Karpas-422 (cell line): ENCODE measurements at places on chromosomes 2 and 18.

DNA sequence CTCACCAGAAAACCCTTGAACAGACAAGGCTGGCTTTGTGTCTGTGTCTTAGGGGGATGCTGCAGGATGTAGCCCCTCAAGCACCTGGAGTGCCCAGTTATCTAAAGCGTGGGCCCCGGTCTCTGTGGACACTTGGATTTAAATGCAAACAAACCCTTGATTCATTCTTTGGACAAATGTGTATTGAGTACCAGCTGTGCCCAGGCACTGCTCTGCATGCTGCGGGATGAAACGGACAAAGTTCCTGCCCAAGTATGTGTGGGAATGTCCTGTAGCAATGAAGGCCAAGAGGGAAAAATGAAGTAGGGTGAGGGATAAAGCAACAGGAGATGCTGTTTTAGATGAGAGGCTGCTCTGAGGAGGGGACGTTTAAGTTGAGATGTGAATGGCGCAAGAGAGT is 53.9 kb downstream of the BOLA3 start:
- DNase-seq = no peak

GRCh38 chr2:138244501-138244925 is 257.1 kb upstream of the SPOPL start:
- H3K4me3 ChIP-seq = no peak overlapping the region
- H3K36me3 ChIP-seq = no peaks in the 10 kb centered on the region
- H3K27me3 ChIP-seq = no peaks in the 10 kb centered on the region
- H3K27ac ChIP-seq = no peak overlapping the region

GRCh38 chr2:51705417-51705816 is 673.5 kb upstream of the NRXN1 start:
- no peaks in the 10 kb centered on the region for H3K4me1 ChIP-seq
- H3K36me3 ChIP-seq = no peaks in the 10 kb centered on the region
- H3K4me3 ChIP-seq = no peak overlapping the region
- no peak for DNase-seq
- no peaks in the 10 kb centered on the region for H3K27me3 ChIP-seq

GRCh38 chr18:49656073-49656692 is 94.3 kb downstream of the LIPG start:
- H3K4me1 ChIP-seq = no peaks in the 10 kb centered on the region
- H3K27me3 ChIP-seq = no peaks in the 10 kb centered on the region
- no peaks in the 10 kb centered on the region for H3K36me3 ChIP-seq

DNA sequence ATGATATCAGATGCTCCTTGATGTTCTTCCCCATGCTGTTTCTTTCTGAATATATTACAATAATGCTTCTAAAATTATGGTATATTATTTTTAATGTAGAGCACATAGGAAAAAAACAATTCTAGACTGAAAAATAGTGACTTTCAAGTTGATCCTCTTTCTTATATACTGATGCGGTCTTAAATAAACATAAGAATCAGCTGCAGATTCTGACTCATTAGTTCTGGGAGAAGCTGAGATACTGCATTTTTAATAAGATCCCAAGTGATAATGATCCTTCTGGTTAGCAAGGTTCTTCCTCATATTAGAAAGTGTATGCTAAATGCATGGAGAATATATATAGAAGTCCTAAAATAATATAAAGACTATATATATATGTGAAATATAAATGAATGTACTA is 124.9 kb downstream of the XIRP2 start:
- H3K27me3 ChIP-seq = no peaks in the 10 kb centered on the region
- no peak overlapping the region for H3K27ac ChIP-seq
- DNase-seq = no peak
- H3K4me3 ChIP-seq = no peak overlapping the region
- H3K4me1 ChIP-seq = no peaks in the 10 kb centered on the region

DNA sequence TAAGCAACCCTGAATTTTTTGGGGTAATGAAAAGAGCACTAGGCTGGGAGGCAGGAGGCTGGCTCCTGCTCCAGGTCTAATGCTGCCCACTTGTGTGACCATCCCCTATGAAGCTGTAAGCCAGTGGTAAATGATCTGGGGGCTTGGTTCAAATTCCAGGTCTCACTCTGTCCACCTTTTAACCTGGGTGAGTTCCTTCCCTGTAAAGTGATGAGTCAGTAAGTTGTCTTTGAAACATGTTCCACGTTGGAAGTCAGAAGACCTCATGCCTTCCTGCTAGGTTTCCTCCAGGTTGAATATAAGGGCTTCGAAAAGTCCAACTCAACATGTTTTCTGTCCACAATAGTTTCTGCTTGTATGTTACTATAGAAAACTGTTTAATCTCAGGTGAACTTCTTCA is 160.9 kb upstream of the MYT1L start:
- H3K27me3 ChIP-seq = no peaks in the 10 kb centered on the region
- H3K4me3 ChIP-seq = no peak overlapping the region
- H3K4me1 ChIP-seq = no peaks in the 10 kb centered on the region
- no peaks in the 10 kb centered on the region for H3K36me3 ChIP-seq

GRCh38 chr2:164644036-164644700 is 22.9 kb upstream of the GRB14 start:
- H3K27me3 ChIP-seq = no peaks in the 10 kb centered on the region
- no peak overlapping the region for H3K4me3 ChIP-seq
- no peaks in the 10 kb centered on the region for H3K36me3 ChIP-seq
- no peak overlapping the region for H3K27ac ChIP-seq

DNA sequence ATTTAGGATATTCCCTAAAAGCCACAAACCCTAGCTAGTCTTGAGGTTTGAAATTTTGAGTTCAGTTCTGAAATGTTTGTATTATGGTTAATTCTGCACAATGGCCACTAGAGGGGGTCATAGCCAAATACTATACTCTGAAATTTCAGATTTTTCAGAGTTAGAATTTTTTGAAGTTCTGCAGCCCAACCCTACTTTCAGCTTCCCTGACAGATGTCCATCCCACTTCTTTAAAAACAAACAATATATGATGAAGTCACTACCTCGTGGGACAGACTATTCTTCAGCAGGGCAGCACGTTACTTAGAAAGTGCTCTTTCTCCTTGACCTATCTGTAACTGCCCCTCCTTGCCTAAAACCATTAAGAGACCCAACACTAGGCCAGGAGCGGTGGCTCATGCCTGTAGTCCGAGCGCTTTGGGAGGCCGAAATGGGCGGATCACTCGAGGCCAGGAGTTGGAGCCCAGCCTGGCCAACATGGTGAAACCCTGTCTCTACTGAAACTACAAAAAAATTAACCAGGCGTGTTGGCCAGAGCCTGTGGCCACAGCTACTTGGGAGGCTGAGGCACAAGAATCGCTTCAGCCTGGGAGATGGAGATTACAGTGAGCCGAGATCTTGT is 48.2 kb upstream of the PAPOLG start:
- H3K4me3 ChIP-seq = no peak overlapping the region
- no peaks in the 10 kb centered on the region for H3K4me1 ChIP-seq
- no peak overlapping the region for H3K27ac ChIP-seq
- H3K36me3 ChIP-seq = no peaks in the 10 kb centered on the region
- peak; percentile 86 for DNase-seq

DNA sequence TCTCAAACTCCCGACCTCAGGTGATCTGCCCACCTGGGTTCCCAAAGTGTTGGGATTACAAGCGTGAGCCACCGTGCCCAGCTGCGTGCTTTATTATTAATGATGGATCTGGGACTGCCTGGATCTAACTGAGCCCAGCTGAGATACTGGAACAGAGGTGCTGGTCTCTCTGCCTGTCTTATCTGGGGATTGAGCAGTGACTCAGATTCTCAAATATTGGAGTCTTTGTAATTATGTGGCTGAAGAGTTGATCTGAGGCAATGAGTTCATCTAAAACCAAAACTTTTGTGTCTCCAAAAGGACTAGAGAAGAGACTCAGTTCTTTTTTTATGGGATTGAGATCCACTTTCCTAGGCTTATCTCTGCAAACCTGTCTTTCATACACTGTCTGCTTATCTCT is 16.3 kb downstream of the PLEKHB2 start:
- no peak for DNase-seq
- H3K36me3 ChIP-seq = peaks cover under 1% of the 10 kb centered on the region; the same call in 1 of the 2 replicates
- H3K27ac ChIP-seq = no peak overlapping the region
- H3K4me1 ChIP-seq = no peaks in the 10 kb centered on the region
- no peaks in the 10 kb centered on the region for H3K27me3 ChIP-seq

DNA sequence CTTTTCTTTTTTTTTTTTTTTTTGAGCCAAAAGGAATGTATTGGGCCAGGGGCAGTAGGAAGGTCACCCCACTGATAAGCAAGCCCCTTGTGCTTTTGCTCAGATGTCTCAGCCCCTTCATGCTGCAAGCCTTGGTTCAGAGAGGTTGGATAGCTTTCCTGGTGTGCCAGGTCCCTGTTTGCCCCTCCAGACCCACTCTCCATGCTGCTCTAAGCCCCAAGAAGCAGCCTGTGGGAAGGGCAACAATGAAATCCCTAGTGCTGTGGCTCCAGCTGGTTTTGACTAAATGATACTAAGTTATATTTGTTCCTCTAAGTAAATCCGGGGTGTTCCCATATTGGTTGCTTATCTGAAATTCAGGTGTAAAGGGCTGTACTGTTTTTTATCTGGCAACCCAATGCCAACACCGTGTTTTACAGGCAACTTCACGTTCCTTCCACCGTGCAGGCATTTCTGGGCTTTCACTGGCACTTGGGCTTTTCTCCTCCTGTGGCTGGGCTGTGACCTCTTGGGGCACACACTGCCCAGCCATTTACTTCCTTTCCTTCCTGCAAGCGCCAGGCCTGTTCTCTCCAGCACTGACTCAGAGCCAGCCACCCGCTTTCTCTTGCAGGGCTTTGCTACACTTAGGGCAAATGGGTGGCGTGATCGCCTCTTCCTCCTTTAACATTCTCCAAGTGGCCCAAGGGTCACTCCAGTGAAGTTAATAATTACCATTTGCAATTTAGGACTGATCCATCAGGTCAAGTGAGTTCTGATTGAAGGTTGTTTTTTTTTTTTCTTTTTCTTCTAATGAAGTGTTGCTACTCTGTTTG is 21.6 kb downstream of the MERTK start:
- no peaks in the 10 kb centered on the region for H3K27me3 ChIP-seq
- H3K4me3 ChIP-seq = no peak overlapping the region
- H3K27ac ChIP-seq = no peak overlapping the region
- H3K36me3 ChIP-seq = no peaks in the 10 kb centered on the region

DNA sequence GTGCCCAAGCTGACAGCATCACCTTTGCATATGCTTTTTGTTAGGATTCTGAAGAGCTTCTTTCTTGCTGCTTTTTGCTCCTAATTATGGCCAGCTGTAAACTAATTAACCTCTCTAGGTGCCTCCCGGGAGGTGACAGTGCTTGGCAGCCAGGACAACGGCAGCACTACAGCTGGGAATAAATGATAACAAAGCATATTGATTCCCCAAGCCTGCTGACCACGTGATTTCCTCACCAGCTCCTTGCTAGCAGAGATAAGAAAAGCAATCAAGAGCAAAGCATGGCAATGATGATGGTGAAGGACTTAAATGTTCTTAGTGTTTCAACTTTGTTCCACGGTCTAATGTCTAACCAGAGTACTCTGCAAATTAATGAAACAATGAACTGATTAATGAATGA is 1074.4 kb upstream of the GYPC start:
- H3K27ac ChIP-seq = no peak overlapping the region
- no peaks in the 10 kb centered on the region for H3K36me3 ChIP-seq
- no peak overlapping the region for H3K4me3 ChIP-seq
- no peak for DNase-seq
- H3K27me3 ChIP-seq = no peaks in the 10 kb centered on the region

DNA sequence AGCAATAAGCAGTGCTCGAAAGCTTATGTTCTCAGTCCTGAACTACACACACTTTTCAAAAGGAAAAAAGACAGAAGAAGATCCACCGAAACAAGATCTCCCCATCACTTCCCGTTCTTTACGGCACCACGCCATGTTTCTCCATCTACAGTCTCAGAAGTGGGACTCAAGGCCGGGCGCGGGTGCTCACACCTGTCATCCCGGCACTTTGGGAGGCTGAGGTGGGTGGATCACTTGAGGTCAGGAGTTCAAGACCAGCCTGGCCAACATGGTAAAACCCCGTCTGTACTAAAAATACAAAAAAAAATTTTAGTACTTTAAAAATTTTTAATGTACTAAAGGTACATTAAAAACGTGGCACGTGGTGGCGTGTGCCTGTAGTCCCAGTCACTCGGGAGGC is 31.2 kb downstream of the ZNF516 start:
- DNase-seq = no peak
- no peaks in the 10 kb centered on the region for H3K27me3 ChIP-seq
- no peak overlapping the region for H3K4me3 ChIP-seq
- peaks cover 14% of the 10 kb centered on the region for H3K4me1 ChIP-seq
- H3K27ac ChIP-seq = no peak overlapping the region
- H3K36me3 ChIP-seq = peaks cover 14% of the 10 kb centered on the region

- peaks cover 8% of the 10 kb centered on the region for H3K4me1 ChIP-seq
- no peaks in the 10 kb centered on the region for H3K36me3 ChIP-seq
- no peaks in the 10 kb centered on the region for H3K27me3 ChIP-seq
- no peak overlapping the region for H3K4me3 ChIP-seq
- no peak for DNase-seq
- H3K27ac ChIP-seq = no peak overlapping the region
Measured at GRCh38 chr2:160784034-160784433, 290.4 kb upstream of the RBMS1 start.

DNA sequence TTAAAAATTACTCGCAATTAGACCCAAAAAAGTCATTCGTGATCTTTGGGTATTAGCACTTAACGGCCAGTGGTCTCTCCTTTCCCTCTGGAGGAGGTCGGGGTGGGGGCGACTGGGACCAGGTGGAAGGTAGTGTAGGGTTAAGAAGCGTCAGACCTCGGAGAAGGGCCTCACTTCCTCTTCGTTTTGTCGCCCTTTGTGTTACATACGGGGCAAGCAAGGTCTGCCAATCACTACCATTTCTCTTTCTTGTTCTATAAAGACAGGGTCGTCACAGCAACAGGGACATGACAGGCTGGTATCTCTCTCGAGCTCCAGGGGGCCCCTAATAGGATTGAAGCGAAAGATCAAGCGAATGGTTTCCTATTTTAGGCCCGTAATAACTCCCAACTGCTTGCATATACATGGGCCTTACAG is 136.6 kb downstream of the INSIG2 start:
- H3K27ac ChIP-seq = no peak overlapping the region
- H3K4me1 ChIP-seq = peaks cover 10% of the 10 kb centered on the region
- no peak for DNase-seq
- no peak overlapping the region for H3K4me3 ChIP-seq
- no peaks in the 10 kb centered on the region; the same call in 1 of the 2 replicates for H3K27me3 ChIP-seq

DNA sequence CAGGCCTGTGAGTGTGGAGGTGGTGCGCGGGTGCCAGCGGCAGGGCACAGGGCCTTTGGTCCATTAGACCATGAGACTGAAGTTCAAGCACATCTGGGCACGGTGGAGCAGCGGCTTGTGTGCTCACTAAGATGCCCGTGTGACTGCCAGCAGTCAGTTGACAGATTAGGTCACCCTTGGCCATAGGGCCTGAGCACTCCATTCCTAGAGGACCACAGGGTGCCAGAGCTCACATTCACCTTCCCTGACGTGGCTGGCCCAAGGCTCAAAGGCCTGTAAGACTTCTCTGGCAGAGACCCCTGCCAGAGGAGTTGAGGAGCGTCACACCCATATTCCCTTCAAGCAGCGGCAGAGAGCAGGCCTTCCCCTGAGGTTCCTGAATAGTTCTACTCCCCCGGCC is 650 bp downstream of the LHCGR start:
- H3K27me3 ChIP-seq = no peaks in the 10 kb centered on the region
- H3K36me3 ChIP-seq = no peaks in the 10 kb centered on the region

GRCh38 chr2:145740302-145740701 is 1220.4 kb upstream of the ZEB2 start:
- H3K36me3 ChIP-seq = no peaks in the 10 kb centered on the region
- DNase-seq = no peak
- H3K27me3 ChIP-seq = no peaks in the 10 kb centered on the region
- H3K27ac ChIP-seq = no peak overlapping the region
- H3K4me3 ChIP-seq = no peak overlapping the region

- no peak overlapping the region for H3K4me3 ChIP-seq
- no peaks in the 10 kb centered on the region for H3K36me3 ChIP-seq
- 0 out of 2 replicates have a peak, but pooled peaks cover 2% of the 10 kb centered on the region for H3K27me3 ChIP-seq
- no peaks in the 10 kb centered on the region for H3K4me1 ChIP-seq
- H3K27ac ChIP-seq = no peak overlapping the region
- DNase-seq = no peak
Measured at GRCh38 chr2:136013136-136013685, 27.8 kb upstream of the DARS1 start.
